Kasumi-1 (cell line): ENCODE measurements at places on chromosomes 1 and 21.

DNA sequence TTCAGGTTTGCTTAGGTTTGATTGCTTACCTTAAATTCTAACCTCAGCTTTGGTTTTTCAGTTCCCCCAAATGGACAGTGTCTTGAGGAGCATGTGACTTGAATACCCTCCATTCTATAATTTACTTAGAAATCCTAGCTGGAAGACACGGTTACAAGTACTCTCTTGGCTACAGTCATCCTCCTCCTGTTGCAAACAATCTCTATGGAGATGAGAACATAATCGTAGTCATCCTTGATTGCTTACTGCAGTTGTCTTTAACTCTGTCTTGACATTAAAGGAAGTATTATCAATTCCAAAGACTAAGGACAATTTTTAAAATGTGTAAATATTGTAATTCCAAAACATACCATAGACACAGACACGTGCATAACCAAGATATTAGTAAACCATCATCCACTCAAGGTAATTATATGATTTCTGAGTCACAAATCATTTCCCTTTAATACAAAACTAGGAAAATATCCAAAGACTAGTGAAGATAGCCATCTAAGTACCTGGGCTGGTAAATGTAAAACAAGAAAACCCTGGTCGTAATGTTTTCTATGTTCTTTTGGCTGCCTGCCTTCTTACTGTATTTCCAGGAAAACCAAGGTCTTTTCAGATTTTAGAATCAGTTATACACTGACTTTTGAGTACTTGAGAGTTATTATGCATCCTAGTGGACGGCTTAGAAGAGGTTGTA lies 149.9 kb downstream of the CHRM3 start:
- DNase-seq, result no peak

GRCh38 chr1:233664804-233665574 lies 51.1 kb downstream of the KCNK1 start:
- no peak for DNase-seq

DNA sequence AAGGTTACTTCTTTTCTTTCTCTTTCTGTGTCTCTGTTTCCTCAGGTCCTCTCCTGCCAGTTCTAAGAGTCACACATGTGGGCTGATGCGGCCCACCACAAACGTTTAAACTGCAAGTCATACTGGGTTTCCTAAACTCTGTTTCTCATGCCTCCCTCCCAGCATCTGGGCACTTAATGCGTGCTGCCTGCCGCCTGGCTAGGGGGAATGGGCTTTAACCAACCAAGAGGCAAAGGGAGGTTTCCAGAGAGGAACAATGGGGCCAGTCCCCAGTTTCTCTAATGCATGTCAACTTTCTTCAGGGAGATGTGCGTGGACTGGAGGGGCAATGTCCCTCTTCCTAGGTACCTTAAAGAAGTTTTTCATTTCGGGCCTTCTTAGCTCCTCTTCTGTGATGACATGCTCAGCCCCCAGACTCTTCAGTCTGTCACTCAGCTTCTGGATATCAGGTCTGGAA lies 19.9 kb upstream of the SRSF4 start:
- DNase-seq, result no peak

GRCh38 chr1:230300322-230301301 lies 125.5 kb downstream of the PGBD5 start:
- no peak for DNase-seq
